ENCODE measurements at places on chromosomes 5 and 9.

DNA sequence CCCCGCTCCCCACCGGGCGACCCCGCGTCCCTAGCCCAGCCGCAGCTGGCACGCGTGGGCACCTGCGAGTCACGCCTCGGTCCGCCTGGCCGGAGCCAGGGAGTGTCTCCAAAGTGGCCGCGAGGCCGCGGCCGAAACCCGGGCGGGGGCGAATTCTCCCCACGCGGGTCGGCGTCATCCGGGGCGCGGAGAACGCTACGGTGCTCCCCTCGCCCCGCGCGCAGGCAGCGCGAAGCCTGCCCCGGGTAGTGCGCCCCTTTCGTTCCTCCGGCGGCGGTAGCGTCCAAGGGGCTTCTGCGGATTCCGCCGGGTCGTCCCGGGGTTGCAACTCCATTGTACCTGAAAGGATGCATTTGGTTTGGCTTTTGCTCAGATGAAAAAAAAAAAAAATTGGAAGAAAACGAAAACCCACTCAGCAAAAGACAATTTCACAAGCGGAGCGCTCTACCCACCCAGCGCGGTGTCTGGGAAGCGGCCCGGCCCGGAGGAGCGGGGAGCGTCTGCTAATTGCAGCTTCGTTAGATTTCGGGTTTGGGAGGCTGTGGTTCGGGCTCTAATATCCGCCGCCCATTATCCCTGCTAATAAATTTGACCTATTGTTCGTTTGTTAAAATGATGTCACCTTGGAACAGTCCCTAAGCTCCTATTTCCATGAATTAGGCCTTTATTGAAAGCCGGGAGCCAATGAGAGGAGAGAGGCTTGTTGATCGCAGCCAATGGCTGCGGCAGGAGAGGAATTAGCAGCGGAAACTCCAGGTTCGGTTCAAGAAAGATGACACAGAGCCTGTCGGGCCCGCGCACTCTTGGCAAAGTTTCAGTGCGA lies at the start of gene TLX3:
Gene TLX3, plus strand, starts transcription at position 796 of the 823 bp plus-strand sequence. CDS start 118 bp downstream, outside the sequence.
- DNase-seq = peak; percentile 84

DNA sequence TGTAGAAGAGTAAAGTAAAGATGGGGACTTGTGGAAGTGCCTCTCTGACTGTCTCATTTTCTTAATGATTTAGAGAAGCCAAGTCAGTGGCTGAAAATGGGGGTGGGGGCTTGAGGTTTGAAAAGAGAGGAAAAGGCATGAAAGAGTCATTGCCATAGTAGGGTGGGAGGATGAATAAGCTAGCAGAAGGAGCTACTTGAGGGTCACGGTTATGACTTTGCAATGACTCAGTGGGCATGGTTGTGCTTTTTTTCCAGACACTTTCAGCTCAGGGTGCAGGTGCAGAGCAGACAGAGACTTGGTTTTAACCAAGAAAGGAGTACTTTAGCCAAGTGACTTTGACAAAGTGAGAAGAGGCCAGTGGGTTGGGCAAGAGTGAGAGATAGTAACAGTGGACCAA lies 117.8 kb downstream of the PTTG1 start:
- DNase-seq = no peak

DNA sequence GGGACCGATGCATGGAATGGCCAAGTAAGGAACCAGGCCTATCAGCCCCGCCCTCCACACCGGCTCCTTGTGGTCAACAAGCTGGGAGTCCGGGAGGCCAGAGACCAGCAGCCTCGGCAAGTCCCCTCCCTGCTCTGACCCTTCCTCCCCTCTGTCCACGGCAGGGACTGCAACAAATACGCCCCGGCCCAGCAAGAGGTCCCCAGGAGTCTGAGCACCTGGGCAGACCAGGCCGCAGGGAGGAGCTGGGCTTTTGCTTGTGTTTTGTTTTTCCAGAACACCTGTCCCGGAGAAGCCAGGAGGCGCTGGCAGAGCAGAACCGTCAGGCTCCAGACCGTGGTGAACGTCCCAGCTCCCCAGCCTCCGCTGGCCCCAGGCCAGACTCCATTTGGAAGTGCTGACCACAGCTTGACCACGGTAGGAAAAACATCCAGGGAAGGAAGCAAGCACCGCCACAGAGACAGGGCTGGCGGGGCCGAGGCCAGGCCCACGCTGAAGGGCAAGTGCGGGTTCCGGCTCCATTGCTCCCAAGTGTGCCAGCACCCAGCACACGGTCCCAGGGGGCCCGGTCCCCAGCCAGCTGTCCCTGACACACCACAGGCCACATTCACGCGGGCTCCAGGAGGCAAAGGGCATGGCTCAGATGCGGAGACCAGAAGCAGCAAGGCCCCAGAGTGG lies 56.7 kb downstream of the VAV2 start:
- DNase-seq = no peak

- DNase-seq = no peak
Measured at GRCh38 chr9:96323169-96323568, 21.2 kb upstream of the HSD17B3 start.

DNA sequence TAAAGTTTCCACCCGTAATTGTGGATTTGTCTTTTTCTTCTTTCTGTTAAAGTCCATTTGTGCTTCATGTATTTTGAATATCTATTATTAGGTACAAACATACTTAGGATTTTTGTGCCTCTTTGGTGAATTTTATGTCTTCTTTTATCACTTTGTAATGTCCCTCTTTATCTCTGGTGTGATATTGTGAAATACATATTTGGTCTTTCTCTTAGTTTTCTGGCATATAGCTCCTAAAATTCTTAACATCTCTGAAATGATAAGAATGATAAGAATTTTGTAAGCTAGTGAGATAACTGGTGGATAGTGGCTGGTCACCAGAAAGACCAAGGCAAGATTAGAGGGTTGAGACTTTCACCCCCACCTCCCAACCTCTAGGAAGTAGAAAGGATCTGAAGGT lies 111.1 kb downstream of the KCTD16 start:
- no peak for DNase-seq

- no peak for DNase-seq
Measured at GRCh38 chr9:2621722-2622460, at the start of gene VLDLR. VLDLR (plus strand) TSS chr9:2621787; CDS start chr9:2622190, 403 bp downstream.

DNA sequence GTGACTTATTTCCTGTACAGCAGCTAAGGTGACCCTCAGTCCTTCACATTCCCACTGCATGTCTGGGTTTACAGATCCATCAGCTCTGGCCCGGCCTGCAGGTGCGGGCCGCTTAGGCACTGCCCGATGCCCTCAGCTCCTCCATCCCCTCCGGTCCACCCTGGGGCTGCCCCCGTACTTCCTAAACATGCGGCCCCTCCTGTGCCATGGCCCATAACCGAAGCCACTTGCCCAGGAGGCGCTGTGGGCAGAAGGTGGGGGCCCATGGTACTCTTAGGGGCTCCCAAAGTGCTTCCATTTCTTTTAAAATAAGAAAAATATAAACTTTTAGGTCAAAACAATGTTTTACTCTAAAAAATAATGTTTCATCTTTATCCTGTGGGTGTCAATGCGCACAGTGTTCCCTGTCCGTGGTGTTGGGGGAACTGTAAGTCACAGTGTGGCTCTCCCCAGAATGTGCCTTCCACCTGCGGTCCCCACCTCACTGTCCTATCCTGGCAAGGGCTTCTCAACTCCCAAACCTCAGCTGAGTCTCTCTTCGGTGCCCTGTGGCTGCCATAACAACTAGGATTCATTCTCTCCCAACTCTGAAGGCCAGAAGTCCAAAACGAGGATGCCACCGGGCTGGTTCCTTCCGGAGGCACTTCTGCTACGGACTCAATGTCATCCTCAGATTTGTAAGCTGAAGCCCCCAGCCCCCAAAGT lies 132.7 kb upstream of the LPCAT1 start:
- no peak for DNase-seq

GRCh38 chr5:158275511-158275910 lies 416.6 kb upstream of the CLINT1 start:
- no peak for DNase-seq

- no peak for DNase-seq
Measured at GRCh38 chr5:1325191-1325741, 19.6 kb downstream of the CLPTM1L start.

GRCh38 chr9:33418090-33418489 lies 15.7 kb upstream of the AQP7 start:
- no peak for DNase-seq

DNA sequence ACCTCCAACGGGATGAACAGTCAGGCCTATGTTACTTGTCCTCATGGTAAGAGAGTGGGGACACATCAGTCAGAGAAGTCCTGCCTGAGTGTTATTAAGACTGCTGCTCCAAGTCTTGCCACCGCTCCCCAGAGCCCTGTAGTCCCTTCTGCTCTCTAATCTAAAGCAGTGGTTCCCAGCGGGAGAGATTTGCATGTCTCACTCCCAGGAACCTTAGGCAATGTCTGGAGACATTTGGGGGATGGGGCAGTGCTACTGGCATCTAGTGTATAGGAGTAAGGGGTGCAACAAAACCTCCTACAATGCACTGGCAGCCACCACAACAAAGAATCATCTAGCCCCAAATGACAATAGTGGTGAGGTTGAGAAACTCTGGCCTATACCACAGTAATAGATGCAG lies 2.6 kb upstream of the SVEP1 start:
- no peak for DNase-seq

DNA sequence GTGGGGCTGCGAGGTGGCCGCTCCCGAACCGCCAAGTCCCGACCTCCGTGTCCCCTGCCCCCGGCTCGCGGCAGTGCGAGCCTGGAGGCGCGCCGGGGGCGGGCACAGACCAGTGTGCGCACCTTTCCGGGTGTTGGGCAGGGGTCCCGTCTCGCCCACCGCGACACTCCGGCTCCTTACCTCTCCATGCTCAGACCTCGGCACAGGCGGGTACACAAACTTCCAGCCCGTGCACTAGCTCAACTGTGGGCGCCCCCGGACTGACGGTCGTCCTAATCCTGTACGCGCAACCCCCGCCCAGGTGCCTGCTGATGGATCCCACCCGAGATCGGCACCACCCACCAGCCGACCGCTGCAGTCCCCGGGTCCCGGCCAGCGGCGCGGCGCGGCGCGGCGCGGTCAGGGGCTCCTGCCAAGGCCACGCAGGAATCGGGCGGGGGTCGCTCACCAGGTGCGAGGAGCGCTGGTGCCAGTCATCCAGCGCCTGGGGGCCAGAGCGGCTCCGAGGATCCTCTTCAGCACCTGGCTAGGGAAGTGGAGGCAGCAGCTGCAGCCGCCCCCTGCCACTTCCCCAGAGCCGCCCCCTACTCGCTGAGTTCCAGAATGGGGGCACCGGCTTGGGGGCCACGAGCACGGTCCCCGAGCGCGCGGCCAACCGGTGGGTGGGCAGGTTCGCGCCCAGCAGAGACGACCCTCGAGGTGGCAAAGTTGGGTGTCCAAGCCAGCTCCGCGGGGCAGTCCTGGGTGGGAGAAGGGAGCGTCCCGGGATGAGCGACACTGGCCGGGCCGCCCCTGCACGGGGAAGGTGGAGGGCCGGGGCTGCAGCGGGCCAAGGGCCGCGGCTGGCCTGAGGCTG lies 511 bp downstream of the SEMA5A start:
- no peak for DNase-seq

- no peak for DNase-seq
Measured at GRCh38 chr5:142405023-142405422, 80.2 kb upstream of the SPRY4 start.

GRCh38 chr5:149387982-149388381 lies 8.9 kb upstream of the IL17B start:
- no peak for DNase-seq

- DNase-seq = no peak
Measured at GRCh38 chr5:171906703-171907590, 99.5 kb downstream of the FBXW11 start.

DNA sequence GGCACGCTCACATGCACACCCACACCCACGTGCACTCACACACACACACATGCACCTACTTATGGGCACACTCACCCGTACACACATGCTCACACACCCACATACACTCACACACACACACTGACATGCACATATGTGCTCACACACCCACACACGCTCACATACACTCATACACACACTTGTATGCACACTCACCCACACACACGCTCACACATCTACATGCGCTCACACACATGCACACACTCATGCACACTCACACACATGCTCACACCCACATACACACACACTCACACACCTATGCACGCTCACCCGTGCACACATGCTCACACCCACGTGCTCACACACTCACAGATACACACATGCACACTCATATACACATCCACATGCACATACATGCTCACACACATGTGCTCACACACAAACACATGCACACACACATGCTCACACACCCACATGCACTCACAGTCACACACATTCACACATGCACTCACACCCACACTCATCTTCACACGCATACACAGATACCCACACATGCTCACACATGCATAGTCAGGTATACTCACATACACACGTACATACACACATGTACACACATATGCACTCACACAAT lies 138.3 kb downstream of the OLFM1 start:
- DNase-seq = no peak

DNA sequence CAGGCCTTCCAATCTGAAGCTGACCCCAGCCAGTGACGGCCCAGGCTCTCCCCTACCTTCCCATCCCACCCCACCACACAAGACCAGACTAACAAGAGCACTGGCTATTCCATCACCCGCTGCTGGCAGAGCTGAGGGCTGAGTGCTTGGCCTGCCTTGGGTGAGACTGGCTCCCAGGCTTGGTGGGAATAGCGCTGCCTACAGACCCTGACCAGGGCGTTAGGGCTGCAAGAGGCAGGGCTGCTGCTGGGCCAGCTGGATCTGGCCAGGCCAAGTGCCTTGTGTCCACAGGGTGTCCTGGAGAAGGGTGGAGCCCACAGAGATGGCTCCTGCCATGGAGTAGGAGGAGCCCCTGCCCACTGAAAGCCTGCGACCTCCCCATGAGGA lies 31.6 kb upstream of the ANGPTL2 start:
- no peak for DNase-seq

DNA sequence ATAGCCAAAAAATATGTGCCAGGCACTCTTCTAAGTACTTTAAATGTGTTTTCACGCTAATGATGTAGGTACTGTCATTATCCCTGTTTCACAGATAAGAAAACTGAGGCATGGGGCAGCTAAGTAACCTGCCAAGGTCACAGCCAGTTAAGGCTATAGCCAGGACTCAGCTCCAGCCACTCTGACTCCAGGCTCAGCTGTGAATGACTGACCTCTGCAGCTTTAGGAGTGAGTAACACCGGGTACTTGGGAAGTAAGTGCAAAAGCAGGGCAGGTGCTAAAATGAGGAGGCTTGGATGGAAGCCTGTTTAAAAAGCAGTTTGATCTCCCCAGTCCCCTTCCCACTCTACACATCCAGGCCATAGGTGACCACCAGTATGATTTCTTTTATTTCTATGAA lies 10.6 kb upstream of the SHC3 start:
- no peak for DNase-seq

DNA sequence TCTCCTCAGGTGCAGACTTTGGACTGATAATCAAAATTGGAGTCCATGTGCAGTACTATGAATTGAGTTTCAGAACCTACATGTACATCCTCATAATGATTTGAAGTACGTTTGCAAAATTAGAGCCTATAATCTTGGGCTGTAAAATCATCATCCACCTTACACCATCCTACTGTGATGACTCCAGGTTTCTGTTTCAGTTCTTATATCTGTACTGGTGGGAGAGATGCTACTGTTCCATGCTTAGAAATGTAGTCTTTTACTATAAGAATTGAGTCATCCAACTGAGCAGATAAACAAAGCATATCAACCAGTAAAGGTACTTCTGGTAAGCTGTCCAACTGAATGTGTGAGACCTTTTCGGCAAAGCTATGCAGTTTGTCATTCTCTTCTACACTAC lies 586.3 kb upstream of the FAM174A start:
- DNase-seq = no peak

GRCh38 chr5:177958696-177959095 lies 37.3 kb downstream of the PROP1 start:
- DNase-seq = no peak

- no peak for DNase-seq
Measured at GRCh38 chr9:136012651-136013050, 51.5 kb upstream of the UBAC1 start.
